ENCODE measurements at places on chromosomes 7 and 10. TPM values are rescaled to one million over a fixed set of nuclear protein-coding genes. Genes with fewer than 3 reads are reported as not detected.

The SPOCK2 gene
- 27.8 TPM for total RNA-seq

The ADRA2A gene
- total RNA-seq, result not detected

The CLRN3 gene
- total RNA-seq, result not detected

- H3K4me3 ChIP-seq, result no peak overlapping the region
- H3K27me3 ChIP-seq, result peaks cover 29% of the 10 kb centered on the region
- H3K36me3 ChIP-seq, result no peaks in the 10 kb centered on the region
- H3K27ac ChIP-seq, result no peak overlapping the region
- no peak for DNase-seq
Observed at GRCh38 chr7:2689951-2690705, 2.1 kb downstream of the AMZ1 start.

- no peaks in the 10 kb centered on the region for H3K4me1 ChIP-seq
- no peaks in the 10 kb centered on the region for H3K36me3 ChIP-seq
- no peak overlapping the region for H3K27ac ChIP-seq
Observed at GRCh38 chr10:4383651-4384098, 442.3 kb upstream of the AKR1E2 start.

GRCh38 chr7:27688056-27688455 is 25.4 kb upstream of the HIBADH start:
- H3K27ac ChIP-seq, result no peak overlapping the region
- DNase-seq, result no peak
- no peaks in the 10 kb centered on the region for H3K36me3 ChIP-seq
- H3K4me3 ChIP-seq, result no peak overlapping the region

DNA sequence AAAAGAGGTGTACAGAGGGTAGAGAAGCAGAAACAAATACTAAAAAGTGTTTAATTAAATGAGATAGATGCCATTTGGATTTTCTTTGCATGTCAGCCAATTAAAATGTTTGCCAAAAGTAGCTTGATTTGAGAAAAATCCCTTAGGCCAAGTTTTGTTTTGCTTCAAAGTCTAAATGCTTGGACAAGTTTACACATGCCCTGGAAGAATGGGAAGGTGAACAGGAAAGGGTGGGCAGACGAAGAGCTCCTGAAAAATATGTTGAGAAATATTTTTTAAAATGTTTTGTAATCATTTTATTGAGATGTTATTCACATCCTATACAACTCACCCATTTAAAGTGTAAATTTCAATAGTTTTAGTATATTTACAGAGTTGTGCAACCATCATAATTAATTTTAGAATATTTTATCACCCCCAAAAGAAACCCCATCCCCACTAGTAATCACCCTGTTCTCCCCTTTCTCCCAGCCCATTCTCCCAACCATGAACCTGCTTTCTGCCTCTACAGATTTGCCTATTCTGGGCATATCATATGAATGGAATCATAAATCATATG is 98.5 kb upstream of the ANK3 start:
- no peak overlapping the region for H3K4me3 ChIP-seq
- H3K27me3 ChIP-seq, result no peaks in the 10 kb centered on the region
- no peak overlapping the region for H3K27ac ChIP-seq
- H3K36me3 ChIP-seq, result no peaks in the 10 kb centered on the region

DNA sequence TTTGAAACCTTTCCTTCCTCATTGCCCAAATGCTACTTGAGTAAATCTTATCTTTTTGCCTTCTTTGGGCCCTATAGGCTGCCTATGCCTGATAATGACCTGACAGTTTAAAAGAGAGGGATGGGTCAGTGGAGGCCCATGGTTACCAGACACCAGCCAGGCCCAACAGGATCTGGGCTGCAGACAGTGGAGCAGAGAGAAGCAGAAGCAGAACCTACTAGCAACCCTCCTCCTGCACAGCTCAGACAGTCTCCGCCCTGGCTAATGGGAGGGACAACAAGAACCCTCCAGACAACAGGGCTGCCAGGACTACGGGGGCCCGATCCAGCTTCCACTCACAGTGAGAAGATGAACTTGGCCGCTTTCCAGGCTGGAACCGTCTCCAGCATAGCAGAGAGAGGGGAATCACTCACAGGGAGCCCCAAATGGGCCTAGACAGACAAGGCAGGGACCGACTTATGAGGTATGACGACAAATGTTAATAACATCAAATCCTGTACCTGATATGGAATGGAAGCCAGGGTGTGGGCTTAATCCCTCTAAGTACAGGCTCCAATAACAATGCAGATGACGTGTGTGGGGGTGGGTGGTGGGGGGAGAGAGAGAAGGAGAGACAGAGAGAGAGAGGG is 31.7 kb upstream of the DGKI start:
- H3K4me1 ChIP-seq, result no peaks in the 10 kb centered on the region
- H3K27ac ChIP-seq, result no peak overlapping the region
- H3K36me3 ChIP-seq, result peaks cover 71% of the 10 kb centered on the region
- no peaks in the 10 kb centered on the region for H3K27me3 ChIP-seq
- no peak for DNase-seq
- no peak overlapping the region for H3K4me3 ChIP-seq

DNA sequence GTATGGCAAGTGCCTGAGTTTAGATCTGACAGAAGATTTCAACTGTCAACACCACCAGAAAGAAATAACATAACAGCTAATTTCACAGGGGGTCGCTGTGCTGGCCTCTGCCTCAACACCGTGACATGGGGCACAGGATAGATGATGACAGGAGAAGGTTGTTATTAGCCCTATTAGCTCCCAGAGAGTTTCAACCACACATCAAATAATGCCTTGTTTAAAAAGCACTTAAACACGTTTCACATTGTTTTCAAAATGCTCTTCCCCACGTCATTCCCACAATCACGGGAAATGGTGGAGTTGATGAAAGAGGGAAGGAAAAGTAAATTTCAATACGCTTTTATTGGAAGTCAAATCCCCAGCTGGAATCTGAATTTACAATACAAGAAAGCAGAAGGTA is 184.7 kb downstream of the MAGI2 start:
- no peak for DNase-seq
- H3K27me3 ChIP-seq, result no peaks in the 10 kb centered on the region
- no peaks in the 10 kb centered on the region for H3K36me3 ChIP-seq
- H3K4me1 ChIP-seq, result no peaks in the 10 kb centered on the region
- no peak overlapping the region for H3K4me3 ChIP-seq

DNA sequence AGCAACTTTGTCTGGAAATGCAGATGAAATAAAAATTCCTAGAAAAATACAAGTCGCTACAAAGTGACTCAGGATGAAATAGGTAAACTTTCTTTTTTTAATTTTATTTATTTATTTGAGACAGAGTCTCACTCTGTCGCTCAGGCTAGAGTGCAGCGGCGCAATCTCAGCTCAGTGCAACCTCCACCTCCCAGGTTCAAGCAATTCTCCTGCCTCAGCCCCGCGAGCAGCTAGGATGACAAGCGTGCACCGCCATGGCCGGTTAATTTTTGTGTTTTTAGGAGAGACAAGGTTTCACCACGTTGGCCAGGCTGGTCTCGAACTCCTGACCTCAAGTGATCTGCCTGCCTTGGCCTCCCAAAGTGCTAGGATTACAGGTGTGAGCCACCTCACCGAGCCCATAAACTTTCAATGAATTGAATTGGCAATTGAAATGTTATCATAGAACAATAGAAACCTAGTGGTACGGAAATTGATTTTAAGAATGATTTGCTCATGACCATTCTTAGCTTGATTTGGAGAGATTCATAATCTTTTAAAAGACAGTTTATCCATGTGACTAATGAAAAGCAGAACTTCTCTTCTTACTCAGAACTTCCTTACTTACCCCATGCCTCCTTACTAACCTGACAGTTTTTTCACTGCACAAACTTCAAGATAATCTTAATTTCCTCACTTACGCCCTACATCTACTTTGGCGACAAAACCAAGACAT is 161.7 kb downstream of the FAM107B start:
- H3K4me3 ChIP-seq, result no peak overlapping the region
- H3K36me3 ChIP-seq, result no peaks in the 10 kb centered on the region
- H3K4me1 ChIP-seq, result peaks cover 54% of the 10 kb centered on the region

DNA sequence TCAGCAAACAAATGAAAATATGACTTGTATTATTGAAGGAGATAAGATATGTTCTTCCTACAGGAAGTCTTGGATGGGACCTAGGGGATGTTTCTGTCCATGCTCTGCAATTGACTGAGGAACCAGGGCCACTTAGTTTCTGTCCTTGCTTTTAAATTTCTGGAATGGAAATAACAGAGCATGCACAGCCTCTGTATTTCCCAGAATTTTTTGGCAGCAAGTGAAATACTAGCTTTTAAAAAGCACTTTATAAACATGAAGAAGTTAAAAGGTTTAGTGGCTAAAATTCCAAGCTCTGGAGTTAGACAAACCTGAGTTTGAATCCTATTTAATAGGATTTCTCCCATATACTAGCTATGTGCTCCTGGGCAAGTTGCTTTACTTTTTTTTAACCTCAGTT is 127.7 kb upstream of the FZD8 start:
- no peak for DNase-seq
- no peak overlapping the region for H3K27ac ChIP-seq
- no peak overlapping the region for H3K4me3 ChIP-seq
- peaks cover 5% of the 10 kb centered on the region for H3K27me3 ChIP-seq
- no peaks in the 10 kb centered on the region for H3K4me1 ChIP-seq
- no peaks in the 10 kb centered on the region for H3K36me3 ChIP-seq

GRCh38 chr10:93438613-93439253 is 43.4 kb downstream of the MYOF start:
- no peak overlapping the region for H3K27ac ChIP-seq
- H3K4me3 ChIP-seq, result no peak overlapping the region
- no peaks in the 10 kb centered on the region for H3K4me1 ChIP-seq
- DNase-seq, result no peak
- peaks cover 8% of the 10 kb centered on the region for H3K27me3 ChIP-seq
- no peaks in the 10 kb centered on the region for H3K36me3 ChIP-seq

- H3K4me3 ChIP-seq, result no peak overlapping the region
Observed at GRCh38 chr7:158401295-158401694, 186.3 kb downstream of the PTPRN2 start.

GRCh38 chr7:94941844-94942632 is 34.6 kb downstream of the PPP1R9A start:
- H3K4me1 ChIP-seq, result no peaks in the 10 kb centered on the region
- no peak for DNase-seq
- H3K27ac ChIP-seq, result no peak overlapping the region
- no peak overlapping the region for H3K4me3 ChIP-seq
- no peaks in the 10 kb centered on the region for H3K27me3 ChIP-seq
- no peaks in the 10 kb centered on the region for H3K36me3 ChIP-seq
